Right renal cortex interstitium (tissue), 3 donors: ENCODE measurements at places on chromosomes 16 and 17. TPM values are rescaled to one million over a fixed set of nuclear protein-coding genes. Genes with fewer than 3 reads are reported as not detected.

Gene C17orf50
- not detected for polyA plus RNA-seq

Gene CCL8
- polyA plus RNA-seq = 0.24 TPM

Gene VAT1L
- polyA plus RNA-seq = 4.8 TPM

Gene TBC1D3G
- not detected for polyA plus RNA-seq

Gene PLA2G10
- 0.57 TPM for polyA plus RNA-seq

Gene C17orf78
- polyA plus RNA-seq = 0.07 TPM

Gene FOXJ1
- 17.7 TPM for polyA plus RNA-seq

Gene MYO19
- polyA plus RNA-seq = 33.7 TPM

Gene MMP25
- polyA plus RNA-seq = 0.35 TPM

Gene KRT40
- polyA plus RNA-seq = not detected

Gene GRIN2C
- polyA plus RNA-seq = 0.14 TPM

Gene ZG16
- polyA plus RNA-seq = 0.06 TPM

Gene MYO15B
- polyA plus RNA-seq = 88.6 TPM

Gene MT1A
- not detected for polyA plus RNA-seq

Gene CDH16
- 228 TPM for polyA plus RNA-seq

Gene KRTAP2-3
- not detected for polyA plus RNA-seq

Gene MARVELD3
- 15.9 TPM for polyA plus RNA-seq

Gene TBX2
- polyA plus RNA-seq = 47.8 TPM

Gene NLGN2
- polyA plus RNA-seq = 16.8 TPM

Gene ALOX12B
- polyA plus RNA-seq = 0.91 TPM

Gene SCARF1
- 5.0 TPM for polyA plus RNA-seq

Gene RASD1
- polyA plus RNA-seq = 0.71 TPM

Gene ARL5C
- not detected for polyA plus RNA-seq

Gene PGS1
- polyA plus RNA-seq = 38.8 TPM

Gene ARHGAP44
- polyA plus RNA-seq = 7.2 TPM

Gene HYDIN
- 12.5 TPM for polyA plus RNA-seq

Gene ITGAD
- polyA plus RNA-seq = 0.39 TPM

Gene GJC1
- 23.4 TPM for polyA plus RNA-seq

Gene JMJD6
- polyA plus RNA-seq = 25.8 TPM

Gene SHISA9
- 4.6 TPM for polyA plus RNA-seq

Gene DPEP1
- 42.6 TPM for polyA plus RNA-seq

Gene GRAPL
- 2.5 TPM for polyA plus RNA-seq
